ENCODE measurements at places on chromosomes 3 and 15. TPM values are rescaled to one million over a fixed set of nuclear protein-coding genes. Genes with fewer than 3 reads are reported as not detected.

DNA sequence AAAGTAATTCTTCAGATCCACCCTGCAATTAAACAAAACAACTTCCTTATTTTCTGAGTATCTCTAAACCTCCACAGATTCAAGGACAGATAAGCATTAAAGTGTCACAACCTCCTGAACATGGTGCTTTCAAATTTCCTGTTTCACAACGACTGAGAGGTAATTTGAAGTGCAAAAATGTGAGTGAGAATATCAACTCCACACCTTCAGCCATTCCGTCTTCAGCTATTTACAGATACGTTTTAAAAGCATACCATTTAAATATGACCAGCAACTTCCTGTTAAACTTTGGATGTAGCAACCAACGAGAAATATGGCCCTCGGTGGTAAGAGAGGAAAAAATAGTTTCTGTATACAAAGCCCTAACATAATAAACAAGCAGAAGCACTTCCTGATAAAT, 32.1 kb upstream of the PCSK6 start:
- H3K36me3 ChIP-seq, result peaks cover 4% of the 10 kb centered on the region
- H3K4me1 ChIP-seq, result peaks cover 2% of the 10 kb centered on the region
- peaks cover 13% of the 10 kb centered on the region for H3K27me3 ChIP-seq
- H3K4me3 ChIP-seq, result no peak overlapping the region
- no peak for DNase-seq
- no peak overlapping the region for H3K27ac ChIP-seq

GRCh38 chr3:26291840-26292239, 330.7 kb upstream of the LRRC3B start:
- H3K36me3 ChIP-seq, result no peaks in the 10 kb centered on the region
- H3K27ac ChIP-seq, result no peak overlapping the region
- no peaks in the 10 kb centered on the region for H3K27me3 ChIP-seq
- no peak overlapping the region for H3K4me3 ChIP-seq
- H3K4me1 ChIP-seq, result no peaks in the 10 kb centered on the region
- no peak for DNase-seq

DNA sequence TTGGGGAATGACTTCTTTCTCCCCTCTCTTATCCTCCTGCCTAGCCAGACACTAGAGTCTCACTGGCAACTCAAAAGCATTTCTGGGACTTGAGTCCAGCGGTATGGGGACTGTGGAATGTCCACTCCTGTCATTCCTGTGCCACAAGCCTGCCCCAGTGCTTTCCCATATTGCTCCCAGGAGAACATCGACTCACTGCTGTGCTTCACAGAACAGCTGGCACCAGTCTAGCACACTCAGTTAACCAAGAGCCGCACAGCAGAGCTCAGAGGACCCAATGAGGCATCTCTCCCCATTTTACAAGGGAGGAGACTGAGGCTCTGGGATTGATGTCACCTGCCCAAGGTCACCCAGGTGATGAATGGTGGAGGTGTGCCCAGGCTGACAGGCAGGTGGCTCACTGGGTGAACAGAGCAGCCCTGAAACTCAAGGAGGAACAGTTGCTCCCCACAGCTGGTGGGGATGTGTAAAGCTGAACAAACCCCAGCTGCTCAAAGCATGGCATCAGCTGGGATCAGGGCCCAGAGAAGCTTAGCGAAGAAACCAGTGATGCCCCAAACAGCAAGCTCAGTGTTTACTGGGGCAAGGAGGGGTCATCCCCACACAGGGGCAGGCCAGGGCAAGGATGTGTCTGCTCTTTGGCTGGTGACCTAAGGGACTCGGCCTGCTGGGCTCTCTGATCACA, 35.4 kb upstream of the DUSP7 start:
- no peak for DNase-seq
- peaks cover 10% of the 10 kb centered on the region for H3K4me1 ChIP-seq
- H3K27me3 ChIP-seq, result no peaks in the 10 kb centered on the region

- no peaks in the 10 kb centered on the region for H3K27me3 ChIP-seq
- no peaks in the 10 kb centered on the region for H3K4me1 ChIP-seq
- no peak for DNase-seq
- H3K36me3 ChIP-seq, result no peaks in the 10 kb centered on the region
- H3K27ac ChIP-seq, result no peak overlapping the region
These were observed 11.7 kb upstream of the LYZL4 start for GRCh38 chr3:42421818-42422796.

GRCh38 chr15:60584355-60584998, 105.5 kb upstream of the ICE2 start:
- H3K36me3 ChIP-seq, result peaks cover 12% of the 10 kb centered on the region
- H3K4me3 ChIP-seq, result peak overlapping the region; percentile 54
- DNase-seq, result no peak
- H3K4me1 ChIP-seq, result peaks cover 88% of the 10 kb centered on the region
- H3K27me3 ChIP-seq, result no peaks in the 10 kb centered on the region

DNA sequence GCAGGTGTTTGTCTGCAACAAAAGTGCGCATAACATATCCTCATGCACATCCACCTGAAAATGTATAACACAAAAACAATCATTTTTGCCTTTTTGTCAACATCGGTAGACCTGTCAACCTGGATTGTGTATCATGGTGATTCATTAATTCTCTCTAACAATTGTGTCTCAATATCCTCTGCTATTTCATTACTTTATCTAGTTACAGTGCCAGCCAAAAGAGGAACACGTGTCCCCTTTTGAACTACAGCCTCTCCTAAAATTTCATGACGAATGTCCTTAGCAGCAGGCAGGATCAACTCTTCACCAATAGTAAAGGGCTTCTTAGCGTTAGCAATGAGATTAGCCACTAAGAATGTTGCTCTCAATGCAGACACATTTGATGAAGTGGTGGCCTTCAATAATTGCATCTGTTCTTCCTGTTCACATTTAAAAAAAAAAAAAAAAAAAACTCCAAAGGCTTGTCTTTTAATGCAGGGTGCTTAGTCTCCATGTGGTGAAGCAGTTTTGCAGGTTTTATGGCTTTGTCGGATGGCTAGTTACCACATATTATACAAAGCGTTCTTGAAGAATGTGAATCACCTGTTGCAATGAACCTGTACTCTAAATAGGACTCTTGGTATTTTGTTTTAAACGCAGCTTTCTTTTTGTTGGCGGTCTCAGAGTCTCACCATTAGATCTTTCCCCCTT, 45.7 kb upstream of the MCTP2 start:
- H3K4me1 ChIP-seq, result no peaks in the 10 kb centered on the region
- H3K36me3 ChIP-seq, result no peaks in the 10 kb centered on the region
- no peak overlapping the region for H3K4me3 ChIP-seq
- no peak for DNase-seq
- H3K27ac ChIP-seq, result no peak overlapping the region
- peaks cover 7% of the 10 kb centered on the region for H3K27me3 ChIP-seq

- H3K27me3 ChIP-seq, result no peaks in the 10 kb centered on the region
- H3K4me1 ChIP-seq, result no peaks in the 10 kb centered on the region
- H3K27ac ChIP-seq, result no peak overlapping the region
- no peaks in the 10 kb centered on the region for H3K36me3 ChIP-seq
- DNase-seq, result no peak
These were observed 36.7 kb upstream of the SYNM start for GRCh38 chr15:99068186-99068585.

DNA sequence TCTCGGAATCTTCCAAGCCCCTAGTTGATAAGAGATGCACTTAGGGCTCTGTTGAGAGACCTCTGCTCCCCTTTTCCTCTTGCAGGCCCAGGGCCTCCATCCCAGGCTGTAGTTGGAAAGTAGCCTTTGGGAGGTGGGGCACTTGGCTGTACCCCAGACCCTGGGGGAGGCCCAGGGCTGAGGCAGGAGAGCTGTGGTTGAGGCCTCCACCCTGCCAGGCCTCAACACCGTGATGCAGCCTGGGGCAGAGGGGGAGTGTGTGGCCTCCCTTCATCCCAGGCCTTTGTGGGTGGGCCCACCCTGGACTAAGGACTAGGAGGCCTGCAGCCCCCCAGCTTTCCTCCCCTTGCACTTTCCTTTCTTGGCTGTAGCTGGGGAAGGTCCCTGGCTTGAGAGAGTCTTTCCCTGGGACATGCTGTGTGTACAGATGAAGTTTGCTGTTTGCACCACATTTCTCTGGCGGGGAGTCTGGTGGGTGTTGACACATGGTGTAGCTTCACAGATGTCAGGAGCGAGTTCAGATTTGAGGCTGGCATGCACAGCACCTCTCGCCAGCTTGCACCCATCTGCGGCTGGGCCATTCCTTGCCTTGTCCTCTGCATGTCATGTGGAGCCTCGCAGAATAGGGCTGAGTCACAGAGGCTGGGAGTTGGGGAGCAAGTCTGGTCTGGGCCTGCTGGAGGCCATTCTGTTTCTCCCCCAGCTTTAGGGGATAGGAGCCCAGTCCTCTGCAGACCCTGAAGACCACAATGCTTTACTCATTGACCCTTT, 13.7 kb downstream of the PLEKHO2 start:
- no peaks in the 10 kb centered on the region for H3K27me3 ChIP-seq
- peaks cover 38% of the 10 kb centered on the region for H3K36me3 ChIP-seq
- H3K4me1 ChIP-seq, result peaks cover 54% of the 10 kb centered on the region
- peak overlapping the region; percentile 54 for H3K27ac ChIP-seq

DNA sequence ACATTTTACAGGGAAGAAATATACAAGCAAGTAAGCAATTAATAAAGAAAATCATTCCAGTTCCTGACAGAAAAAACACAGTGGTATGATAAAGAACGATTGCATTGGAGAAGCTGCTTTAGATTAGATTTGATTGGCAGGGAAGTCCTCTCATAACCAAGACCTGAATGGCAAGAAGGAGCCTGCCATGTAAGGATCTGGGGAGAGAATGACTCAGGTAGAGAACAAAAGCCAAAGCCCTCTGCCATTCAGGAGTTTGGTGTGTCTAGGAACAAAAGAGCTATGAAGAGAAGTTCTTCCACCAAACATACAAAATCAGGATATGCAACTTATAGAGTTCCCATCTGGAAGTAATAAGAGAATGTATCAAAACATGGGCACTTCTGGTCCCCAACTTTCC, 57.6 kb downstream of the SIDT1 start:
- H3K27ac ChIP-seq, result no peak overlapping the region
- H3K4me1 ChIP-seq, result no peaks in the 10 kb centered on the region
- H3K4me3 ChIP-seq, result no peak overlapping the region
- DNase-seq, result no peak
- peaks cover 12% of the 10 kb centered on the region for H3K36me3 ChIP-seq
- no peaks in the 10 kb centered on the region for H3K27me3 ChIP-seq

GRCh38 chr3:101646726-101647125, 30.2 kb downstream of the ZBTB11 start:
- H3K27me3 ChIP-seq, result no peaks in the 10 kb centered on the region
- peaks cover 14% of the 10 kb centered on the region for H3K36me3 ChIP-seq
- no peak for DNase-seq
- no peak overlapping the region for H3K4me3 ChIP-seq
- H3K27ac ChIP-seq, result no peak overlapping the region
- H3K4me1 ChIP-seq, result peaks cover 32% of the 10 kb centered on the region

DNA sequence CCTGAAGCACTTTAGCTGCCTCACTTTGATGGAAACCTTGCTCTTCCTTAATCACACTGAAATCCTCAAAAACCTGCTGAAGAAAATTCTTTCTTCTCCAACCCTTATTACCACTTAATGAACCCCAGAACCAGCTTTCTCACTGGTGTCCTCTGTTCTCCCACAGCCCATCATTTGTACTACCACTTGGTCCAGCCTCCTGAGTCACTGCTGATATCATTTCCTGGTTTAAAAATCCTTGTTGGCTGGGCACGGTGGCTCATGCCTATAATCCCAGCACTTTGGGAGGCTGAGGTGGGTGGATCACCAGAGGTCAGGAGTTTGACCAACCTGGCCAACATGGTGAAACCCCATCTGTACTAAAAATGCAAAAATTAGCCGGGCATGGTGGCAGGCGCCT, 418.6 kb upstream of the KCNMB2 start:
- no peak overlapping the region for H3K4me3 ChIP-seq
- H3K27me3 ChIP-seq, result no peaks in the 10 kb centered on the region
- no peak for DNase-seq
- peaks cover 4% of the 10 kb centered on the region for H3K4me1 ChIP-seq
- H3K27ac ChIP-seq, result no peak overlapping the region
- peaks cover 7% of the 10 kb centered on the region for H3K36me3 ChIP-seq

DNA sequence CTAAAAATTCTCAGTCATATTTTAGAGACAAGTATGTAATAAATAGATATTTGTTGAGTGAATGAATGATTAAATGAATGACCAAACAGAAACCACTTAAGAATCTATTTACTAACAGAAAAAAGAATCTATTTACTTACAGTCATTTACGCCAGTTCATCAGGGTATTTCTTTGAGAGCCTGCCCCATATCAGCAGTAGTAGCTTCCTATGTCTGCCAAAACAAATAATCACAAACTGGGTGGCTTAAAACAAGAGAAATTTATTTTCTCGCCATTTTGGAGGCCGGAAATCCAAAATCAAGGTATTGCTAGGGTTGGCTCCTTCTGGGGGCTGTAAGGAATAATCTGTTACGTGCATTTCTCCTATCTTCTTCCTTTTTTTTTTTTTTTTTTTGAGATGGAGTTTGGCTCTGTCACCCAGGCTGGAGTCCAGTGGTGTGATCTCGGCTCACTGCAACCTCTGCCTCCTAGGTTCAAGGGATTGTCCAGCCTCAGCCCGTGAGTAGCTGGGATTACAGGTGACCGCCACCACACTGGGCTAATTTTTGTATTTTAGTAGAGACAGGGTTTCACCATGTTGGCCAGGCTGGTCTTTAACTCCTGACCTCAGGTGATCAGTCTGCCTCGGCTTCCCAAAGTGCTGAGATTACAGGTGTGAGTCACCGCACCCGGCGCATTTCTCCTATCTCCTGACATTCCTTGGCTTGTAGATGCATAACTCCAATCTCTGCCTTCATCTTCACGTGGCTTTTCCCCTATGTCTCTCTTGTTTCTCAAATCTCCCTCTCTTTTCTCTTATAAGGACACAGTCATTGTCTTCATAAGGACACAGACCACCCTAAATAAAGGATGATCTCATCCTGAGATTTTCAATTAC, 65.2 kb upstream of the SPPL2A start:
- H3K4me1 ChIP-seq, result no peaks in the 10 kb centered on the region
- H3K36me3 ChIP-seq, result no peaks in the 10 kb centered on the region
- H3K4me3 ChIP-seq, result no peak overlapping the region
- no peak overlapping the region for H3K27ac ChIP-seq
- peaks cover 1% of the 10 kb centered on the region for H3K27me3 ChIP-seq
- DNase-seq, result no peak

DNA sequence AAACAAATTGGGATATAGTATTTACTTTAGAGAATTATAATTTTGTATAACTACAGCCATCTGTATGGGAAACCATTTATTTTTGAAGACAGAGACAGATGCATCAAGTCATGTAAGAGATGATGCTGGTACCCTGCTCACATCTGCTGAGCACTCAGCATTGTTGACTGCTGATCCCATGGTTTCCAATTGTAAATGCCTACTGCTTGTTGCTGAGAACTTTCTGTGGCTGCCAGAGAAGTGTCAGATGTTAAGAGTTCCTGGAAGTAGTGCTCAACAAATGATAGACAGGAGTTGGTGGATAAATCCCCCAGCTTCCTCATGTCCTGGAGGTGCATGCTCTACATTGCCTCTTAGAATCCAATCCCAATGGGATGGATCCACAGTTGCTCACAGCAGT, 167.1 kb downstream of the OXSM start:
- H3K27me3 ChIP-seq, result peaks cover 7% of the 10 kb centered on the region
- H3K4me3 ChIP-seq, result no peak overlapping the region
- DNase-seq, result no peak
- H3K36me3 ChIP-seq, result no peaks in the 10 kb centered on the region
- no peak overlapping the region for H3K27ac ChIP-seq

Gene INAFM2
- total RNA-seq, result 6.7 TPM

Gene CYP8B1
- total RNA-seq, result not detected

Gene GNAT1
- not detected for total RNA-seq

Gene ACTRT3
- total RNA-seq, result 0.76 TPM

Gene ALDH1L1
- not detected for total RNA-seq

Gene SUCNR1
- not detected for total RNA-seq

Gene CIB2
- total RNA-seq, result 2.0 TPM

Gene SNTN
- not detected for total RNA-seq

Gene RTP3
- not detected for total RNA-seq

Measured in activated CD4-positive, alpha-beta memory T cell treated with anti-CD3 and anti-CD28 coated beads for 36 hours (primary cell).